ENCODE measurements at places on chromosomes 12 and 14. TPM values are rescaled to one million over a fixed set of nuclear protein-coding genes. Genes with fewer than 3 reads are reported as not detected.

Gene RND1
- polyA plus RNA-seq = 2.8 TPM

DNA sequence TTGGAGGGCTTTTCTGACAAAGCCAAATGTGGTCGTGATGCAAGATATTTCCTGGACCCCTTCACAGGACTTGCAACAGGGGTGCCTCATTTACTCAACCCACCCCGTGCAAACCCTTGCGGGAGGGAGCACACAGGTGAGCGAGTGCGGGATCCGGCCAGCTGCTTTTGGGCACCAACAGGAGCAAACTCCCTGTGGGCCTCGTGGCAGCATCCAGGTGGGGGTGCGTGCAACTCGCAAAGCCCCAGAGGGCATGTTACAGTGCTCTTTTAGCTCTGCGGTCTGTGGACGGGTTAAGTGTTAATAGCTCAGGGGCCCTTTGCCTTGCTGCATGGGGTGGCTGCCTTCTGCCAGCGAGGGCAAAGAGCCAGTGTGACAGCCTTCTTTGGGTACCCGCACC lies 707.6 kb upstream of the MDGA2 start:
- no peak for DNase-seq

DNA sequence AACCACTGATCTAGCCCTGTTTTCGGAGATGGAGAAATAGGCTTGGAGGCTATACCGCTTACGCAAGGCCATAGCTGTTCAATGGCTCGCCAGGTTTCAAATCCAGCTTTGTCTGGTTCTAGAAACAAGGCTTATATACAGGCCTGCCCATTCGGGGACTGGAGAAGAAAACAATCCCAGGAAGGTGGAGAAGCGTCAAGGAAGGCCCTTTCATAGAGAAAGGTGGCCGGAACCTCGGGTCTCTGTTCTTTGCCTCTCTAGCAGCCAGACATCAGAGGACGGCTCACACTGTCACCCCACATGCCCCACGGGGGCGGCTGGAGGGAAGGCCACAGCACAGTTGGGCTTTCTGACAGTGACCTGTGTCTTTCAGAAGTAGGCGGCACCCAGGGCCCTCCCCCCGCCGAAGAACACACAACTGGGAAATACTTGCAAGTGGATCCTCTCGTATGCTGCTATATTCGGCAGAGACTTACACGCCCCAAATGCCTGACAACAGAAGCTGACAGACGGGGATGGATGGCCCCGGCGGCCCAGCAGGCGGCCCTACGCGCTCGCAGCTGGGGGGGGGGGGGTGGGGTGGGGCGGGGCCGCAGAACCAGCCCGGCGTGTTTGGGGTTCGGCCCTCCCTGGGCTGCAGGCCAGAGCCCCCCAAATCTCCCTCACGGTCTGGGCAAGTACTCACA lies 4.5 kb upstream of the SETD1B start:
- DNase-seq = no peak

Gene FLRT2
- polyA plus RNA-seq = 217 TPM
